Neuronal stem cell (in vitro differentiated cells): ENCODE measurements at places on chromosomes 11 and 22.

DNA sequence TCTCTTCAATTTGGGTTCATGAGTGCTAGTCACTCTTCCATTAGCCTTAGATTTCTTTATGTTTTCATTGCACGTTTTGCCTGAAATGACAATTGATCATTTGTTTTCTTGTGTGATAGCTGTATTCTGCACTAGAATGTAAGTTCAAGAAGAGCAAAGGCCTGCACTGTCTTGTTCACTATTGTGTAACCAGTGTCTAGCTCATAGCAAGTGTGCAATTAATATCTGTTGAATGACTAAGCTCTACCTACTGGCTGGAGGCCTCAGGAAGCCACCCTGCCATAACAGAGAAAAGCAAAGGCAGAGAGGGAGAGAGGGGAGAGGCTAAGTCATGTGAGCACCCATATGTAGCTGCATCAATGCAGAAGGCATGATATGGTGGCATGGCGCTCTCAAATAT is 292.8 kb upstream of the SYN3 start:
- H3K27ac ChIP-seq = no peak overlapping the region
- H3K27me3 ChIP-seq = no peaks in the 10 kb centered on the region
- no peaks in the 10 kb centered on the region for H3K4me1 ChIP-seq
- DNase-seq = no peak

DNA sequence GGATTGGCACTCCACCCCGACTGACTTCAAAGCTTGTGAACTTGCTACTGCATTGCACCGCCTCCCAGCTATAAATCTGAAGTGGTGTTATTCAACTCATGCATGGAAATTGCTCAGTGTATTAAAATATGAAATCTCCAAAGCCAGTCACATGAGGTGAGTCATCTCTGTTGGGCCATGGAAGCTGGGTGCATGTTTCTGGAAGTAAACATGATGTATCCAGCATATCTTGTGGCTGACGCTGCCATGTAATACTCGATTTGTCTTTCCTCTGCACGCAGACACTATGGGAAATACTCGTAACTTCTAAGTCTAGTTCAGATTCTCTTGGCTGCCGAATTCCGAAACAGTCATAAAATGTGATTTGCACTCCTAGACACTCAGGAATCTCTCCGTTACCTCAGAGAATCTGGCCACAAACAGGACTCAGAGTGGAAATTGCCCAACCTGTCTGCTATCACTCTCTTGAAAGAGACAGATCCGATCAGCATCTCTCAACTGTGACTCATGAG is 154.9 kb upstream of the MPPED2 start:
- H3K4me1 ChIP-seq = no peaks in the 10 kb centered on the region
- H3K27ac ChIP-seq = no peak overlapping the region
- no peak for DNase-seq
- no peaks in the 10 kb centered on the region for H3K27me3 ChIP-seq
- H3K36me3 ChIP-seq = no peaks in the 10 kb centered on the region

GRCh38 chr11:131884461-131885073 is 514.2 kb downstream of the NTM start:
- no peak overlapping the region for H3K27ac ChIP-seq
- H3K4me1 ChIP-seq = peaks cover 4% of the 10 kb centered on the region
- no peak for DNase-seq
- H3K27me3 ChIP-seq = no peaks in the 10 kb centered on the region
- H3K4me3 ChIP-seq = no peak overlapping the region

DNA sequence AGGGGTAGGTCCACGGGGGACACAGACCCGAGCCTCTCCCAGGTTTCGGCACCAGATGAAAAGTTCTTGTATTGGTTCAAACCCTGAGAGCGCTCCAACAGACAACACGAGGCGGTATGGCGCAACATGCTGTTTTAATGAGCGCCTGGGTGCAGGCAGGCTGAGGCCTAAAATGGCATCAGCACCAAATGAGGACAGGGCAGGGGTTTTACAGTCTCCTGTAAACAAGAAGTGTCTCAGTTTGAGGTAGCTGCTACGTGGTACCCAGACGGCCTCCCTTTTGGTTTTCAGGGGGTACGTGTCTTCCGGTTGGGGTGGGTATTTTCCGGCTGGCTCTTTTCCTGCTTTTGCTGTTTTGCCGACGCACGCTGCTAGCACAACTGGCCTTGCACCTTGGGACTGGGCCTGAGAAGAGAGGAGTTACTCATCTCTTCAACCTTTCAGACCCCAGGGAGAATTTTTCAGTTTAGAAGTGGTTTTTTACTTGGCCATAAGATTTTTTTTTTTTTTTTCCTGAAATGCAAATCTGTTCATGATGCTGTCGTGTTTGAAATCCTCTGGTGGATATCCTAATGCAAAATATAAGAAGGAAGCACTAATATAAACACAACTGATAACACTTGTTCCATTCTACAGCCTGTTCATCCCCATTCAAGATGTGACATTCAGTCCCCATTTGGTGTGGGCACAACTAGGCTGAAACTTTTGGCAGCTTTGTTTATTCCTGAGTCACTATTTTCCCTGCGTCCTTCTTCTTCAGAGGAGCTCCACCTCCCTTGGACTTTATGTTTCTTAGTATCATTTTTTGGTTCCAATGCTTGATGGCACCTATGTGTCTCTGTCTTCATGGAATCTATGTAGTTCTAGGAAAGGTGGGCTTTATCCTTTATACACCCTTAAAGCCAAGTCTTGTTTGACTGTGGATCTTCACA is 6.5 kb downstream of the PPFIBP2 start:
- H3K27ac ChIP-seq = no peak overlapping the region
- no peak for DNase-seq
- H3K36me3 ChIP-seq = no peaks in the 10 kb centered on the region
- no peaks in the 10 kb centered on the region for H3K4me1 ChIP-seq
- H3K27me3 ChIP-seq = no peaks in the 10 kb centered on the region

GRCh38 chr22:42412744-42413333 is 19.4 kb downstream of the NFAM1 start:
- H3K27ac ChIP-seq = no peak overlapping the region
- DNase-seq = no peak
- no peaks in the 10 kb centered on the region for H3K36me3 ChIP-seq
- no peak overlapping the region for H3K4me3 ChIP-seq
- H3K4me1 ChIP-seq = peaks cover 24% of the 10 kb centered on the region
- no peaks in the 10 kb centered on the region for H3K27me3 ChIP-seq

DNA sequence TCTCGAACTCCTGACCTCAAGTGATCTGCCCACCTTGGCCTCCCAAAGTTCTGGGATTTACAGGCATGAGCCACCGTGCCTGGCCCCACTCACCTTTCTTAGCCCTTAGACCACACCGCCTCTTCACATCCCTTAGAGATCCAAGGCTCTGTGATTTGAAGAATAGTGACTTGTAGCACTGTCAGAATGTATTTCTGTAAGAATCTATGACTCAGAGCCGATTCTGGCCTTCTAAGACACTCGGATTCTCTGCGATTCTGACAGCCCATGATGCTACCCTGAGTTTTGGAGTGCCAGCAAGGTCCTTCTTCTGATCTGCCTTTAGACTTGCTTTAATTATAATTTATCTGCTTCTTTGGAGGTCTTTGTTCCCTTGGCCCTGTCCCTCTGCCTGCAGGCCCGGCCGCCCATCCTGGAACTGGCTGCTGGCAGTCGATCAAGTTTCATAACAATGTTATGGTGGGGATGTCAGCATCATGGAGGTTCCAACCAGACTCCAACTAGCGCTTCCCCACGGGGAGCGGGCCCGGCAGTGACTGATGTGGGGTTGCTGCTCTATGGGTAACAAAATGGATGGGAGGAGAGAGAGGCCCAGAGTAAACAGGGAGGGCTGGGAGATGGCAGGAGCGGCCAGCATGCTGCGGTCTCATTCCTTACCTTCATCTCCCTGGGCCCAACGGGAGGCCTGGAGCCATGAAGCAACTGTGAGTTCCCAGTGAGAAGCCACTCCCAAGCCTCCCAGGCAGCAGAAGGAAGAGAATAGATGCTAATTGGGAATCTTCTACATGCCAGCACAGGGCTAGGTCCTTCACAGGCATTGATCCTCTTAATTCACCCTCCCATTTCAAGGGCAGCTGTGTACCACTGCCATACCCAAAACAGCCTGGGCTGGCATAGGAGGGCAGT is 55.7 kb upstream of the RASD2 start:
- no peak overlapping the region for H3K4me3 ChIP-seq
- H3K27me3 ChIP-seq = peaks cover 34% of the 10 kb centered on the region

DNA sequence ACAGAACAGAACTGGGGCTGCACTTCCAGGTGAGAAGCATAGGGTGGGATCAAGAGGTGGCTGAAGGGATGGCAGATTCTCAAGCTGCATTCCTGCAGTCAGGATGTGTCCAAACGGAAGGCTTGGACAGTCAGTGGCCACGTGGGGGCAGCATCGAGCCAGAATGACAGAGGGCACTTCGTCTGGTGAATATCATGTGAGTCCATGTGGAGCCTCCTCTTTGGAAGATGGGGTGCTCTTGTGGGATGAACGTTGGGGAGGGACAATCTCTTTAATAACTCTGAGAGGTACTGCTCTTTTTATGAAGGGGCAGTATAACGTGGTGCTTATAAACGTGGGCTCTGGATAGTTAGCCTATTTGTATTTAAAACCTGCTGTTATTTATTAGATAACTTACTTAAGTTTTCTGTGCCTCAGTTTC is 154.9 kb upstream of the NAV2 start:
- no peak overlapping the region for H3K4me3 ChIP-seq
- H3K27ac ChIP-seq = no peak overlapping the region
- H3K36me3 ChIP-seq = no peaks in the 10 kb centered on the region
- peaks cover 16% of the 10 kb centered on the region for H3K4me1 ChIP-seq

- DNase-seq = peak; percentile 97
- H3K4me3 ChIP-seq = no peak overlapping the region
- H3K27me3 ChIP-seq = no peaks in the 10 kb centered on the region
These were observed 4.8 kb downstream of the CNIH2 start for GRCh38 chr11:66282468-66283455.
